Fibroblast of villous mesenchyme (primary cell): ENCODE measurements at places on chromosomes 16 and 17. TPM values are rescaled to one million over a fixed set of nuclear protein-coding genes. Genes with fewer than 3 reads are reported as not detected.

DNA sequence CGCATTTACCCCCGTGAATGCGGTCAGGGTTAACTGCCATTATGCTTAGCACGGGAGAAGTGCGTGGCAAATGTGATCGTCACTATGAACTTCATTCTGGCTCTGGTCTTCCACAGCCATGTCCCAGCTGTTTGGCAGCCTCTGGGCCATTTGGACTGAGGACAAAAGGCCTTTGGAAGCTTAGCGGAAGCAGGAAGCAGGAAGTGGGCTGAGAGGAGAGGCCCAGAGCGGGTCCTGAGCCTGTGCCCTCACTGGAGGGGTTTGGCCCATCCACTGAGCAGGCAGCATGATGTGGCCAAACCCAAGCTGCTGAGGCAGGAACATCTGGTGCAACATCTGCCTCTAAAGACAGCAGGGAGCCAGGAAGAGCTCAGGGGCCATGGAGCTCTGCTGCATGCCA is 345.9 kb downstream of the C16orf95 start:
- no peak for DNase-seq

GRCh38 chr16:55421226-55421625 is 57.8 kb upstream of the MMP2 start:
- no peak for DNase-seq

DNA sequence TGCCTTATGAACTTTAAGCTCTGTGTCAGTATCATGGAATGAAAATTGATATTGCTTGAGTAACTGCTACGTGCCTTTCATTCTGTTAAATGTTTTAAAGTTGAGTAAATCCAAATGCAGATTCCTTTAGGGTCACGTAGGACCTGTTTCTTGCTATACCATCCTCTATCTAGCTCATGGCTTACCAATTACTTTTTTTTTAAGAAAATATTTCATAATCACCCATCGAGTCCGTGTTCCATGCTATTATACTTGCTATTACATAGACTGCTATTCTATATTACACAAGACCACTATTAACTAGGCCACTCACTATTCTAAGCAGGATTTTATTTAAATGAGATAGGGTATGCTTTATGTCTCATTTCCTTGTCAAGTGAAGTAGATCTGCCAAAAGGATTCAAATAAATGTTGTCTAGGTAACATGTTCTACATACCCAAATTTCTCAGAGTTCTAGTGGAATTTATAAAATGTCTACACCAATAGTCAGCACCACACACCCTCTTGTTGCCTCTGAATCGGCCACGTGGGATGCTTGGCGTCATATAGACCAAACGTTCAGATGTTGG is 11.9 kb downstream of the ANKFN1 start:
- DNase-seq: no peak

Gene GAST
- total RNA-seq: not detected in 2 replicates

- DNase-seq: no peak
Observed at GRCh38 chr16:79497606-79498350, 102.8 kb downstream of the MAF start.

DNA sequence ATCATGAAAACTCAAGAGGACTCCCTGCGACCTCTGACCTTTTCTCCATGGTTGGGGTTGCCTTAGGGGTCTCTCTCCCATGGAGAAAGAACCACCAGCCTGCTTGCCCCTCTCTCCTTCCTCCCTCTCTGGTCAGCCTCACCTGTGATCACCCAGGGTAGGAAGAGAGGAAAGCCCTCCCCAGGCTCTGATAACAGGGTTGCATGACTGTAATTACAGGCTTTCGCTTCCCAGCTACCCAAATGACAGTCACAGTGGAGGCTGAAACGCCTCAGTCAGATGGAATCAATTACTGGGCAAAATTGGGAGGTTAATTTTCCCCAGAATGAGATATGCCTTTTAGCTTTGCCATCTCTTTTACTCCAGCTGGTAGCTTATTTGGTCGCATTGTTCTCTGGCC is 265.8 kb upstream of the SOX9 start:
- DNase-seq: no peak
